ENCODE measurements at places on chromosomes 16 and 17.

DNA sequence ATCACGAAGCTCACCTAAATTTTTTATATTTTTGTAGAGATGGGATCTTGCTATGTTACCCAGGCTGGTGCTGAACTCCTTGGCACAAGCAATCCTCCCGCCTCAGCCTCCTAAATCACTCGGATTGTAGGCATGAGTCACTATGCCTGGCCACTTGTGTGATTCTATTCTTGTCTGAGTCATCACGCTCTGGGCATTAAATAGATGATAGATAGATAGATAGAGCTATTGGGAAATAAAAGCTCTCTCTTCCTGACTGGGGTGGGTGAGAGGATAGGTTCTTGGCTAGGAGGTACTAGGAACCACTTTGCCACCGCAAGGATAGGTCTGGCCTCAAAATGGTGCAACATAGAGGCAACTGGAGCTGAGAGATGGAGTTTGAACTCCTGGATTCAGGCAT, 21.4 kb upstream of the CACNG3 start:
- no peak for DNase-seq

DNA sequence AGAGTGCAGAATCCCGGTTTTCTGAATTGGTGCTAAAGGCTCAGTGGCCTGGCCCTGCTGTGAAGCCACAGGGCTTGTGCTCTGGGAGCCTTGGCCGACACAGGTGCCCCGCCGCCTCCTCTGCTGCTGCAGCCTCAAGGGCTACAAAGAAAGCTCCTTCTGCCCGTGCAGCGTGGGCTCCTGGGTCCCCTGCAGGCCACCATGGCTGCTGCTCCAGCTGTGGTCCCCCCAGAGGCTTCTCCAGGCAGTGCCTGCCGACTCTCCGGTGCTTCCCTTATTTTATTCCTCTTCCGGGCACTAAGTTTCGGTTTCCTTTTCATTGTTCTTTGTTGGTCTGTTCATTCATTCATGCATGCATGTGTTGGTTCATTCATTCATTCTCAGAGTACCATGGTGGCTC, 53.1 kb downstream of the CMIP start:
- no peak for DNase-seq

- DNase-seq = no peak
These were observed 245.7 kb downstream of the FOXL1 start for GRCh38 chr16:86823888-86824671.

DNA sequence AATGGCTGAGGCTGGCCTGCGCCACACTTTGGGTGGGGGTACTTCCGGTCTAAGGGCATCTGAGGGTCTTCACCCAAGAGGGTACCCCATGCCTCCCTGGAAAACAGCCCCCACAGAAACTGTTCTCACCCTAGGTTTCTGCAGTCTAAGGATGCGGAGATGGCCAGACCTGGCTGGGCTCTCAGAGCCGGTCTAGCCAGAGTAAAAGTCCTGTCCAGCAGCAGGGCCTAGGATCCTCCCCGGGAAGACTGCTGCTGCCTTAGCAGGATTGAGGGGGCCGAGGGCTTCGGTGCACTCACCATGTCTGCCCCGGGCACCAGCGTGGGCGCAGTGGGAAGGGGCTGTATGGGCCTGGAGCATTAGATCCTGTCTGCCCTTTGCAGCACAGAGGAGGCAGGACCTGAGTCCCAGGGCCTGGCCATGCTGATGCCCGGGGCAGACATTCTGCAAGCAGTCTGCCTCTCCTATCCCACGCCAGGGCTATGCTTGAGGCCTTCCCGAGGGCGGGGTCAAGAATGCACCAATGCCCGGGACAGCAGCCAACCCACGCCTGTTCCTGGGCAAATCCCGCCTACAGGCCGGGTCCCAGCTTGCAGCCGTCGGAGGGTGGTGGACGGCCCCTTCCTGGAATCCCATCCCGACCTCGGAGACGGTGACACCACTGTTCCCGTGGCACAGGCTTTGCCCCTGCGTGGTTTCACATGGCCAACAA, 54.7 kb downstream of the CBFA2T3 start:
- peak; percentile 35 for DNase-seq

- DNase-seq = no peak
These were observed 2.1 kb downstream of the KCNH4 start for GRCh38 chr17:42178817-42179216.

DNA sequence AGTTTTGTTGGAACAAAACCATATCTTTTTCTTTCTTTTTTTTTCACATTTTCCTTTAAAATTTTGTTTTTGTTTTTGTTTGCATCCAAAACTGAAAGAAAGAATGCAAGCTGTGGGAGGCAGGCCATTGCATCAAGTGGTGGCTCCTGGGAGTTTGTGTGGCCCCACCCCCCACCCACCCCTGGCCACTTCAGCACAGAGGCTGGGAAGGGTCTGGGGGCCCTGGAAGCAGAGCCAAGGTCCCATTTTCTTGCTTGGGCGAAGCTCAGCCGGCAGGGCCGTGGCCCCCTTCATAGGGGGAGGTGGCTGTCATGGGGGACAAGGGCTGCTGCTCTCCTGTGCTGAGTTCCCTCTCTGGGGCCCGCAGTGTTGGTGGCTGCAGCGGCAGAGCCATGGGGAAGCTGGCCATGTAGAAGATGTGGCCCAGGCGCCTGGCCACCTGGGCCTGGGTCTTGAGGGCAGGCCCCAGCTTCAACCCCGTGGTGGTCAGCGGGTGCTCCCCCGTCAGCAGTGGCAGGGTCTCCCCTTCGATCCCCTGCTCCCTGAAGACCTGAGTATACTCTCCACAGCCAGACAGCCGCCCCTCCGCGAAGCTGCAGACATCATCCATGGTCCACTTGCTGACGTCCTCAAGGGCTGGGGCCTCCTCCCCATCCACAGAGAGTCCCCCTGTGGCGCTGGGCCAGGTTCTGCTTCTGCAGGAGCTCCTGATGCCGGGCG, 19.8 kb downstream of the PAFAH1B1 start:
- DNase-seq = no peak

- DNase-seq = no peak
These were observed 2.1 kb downstream of the METTL22 start for GRCh38 chr16:8623634-8624033.

DNA sequence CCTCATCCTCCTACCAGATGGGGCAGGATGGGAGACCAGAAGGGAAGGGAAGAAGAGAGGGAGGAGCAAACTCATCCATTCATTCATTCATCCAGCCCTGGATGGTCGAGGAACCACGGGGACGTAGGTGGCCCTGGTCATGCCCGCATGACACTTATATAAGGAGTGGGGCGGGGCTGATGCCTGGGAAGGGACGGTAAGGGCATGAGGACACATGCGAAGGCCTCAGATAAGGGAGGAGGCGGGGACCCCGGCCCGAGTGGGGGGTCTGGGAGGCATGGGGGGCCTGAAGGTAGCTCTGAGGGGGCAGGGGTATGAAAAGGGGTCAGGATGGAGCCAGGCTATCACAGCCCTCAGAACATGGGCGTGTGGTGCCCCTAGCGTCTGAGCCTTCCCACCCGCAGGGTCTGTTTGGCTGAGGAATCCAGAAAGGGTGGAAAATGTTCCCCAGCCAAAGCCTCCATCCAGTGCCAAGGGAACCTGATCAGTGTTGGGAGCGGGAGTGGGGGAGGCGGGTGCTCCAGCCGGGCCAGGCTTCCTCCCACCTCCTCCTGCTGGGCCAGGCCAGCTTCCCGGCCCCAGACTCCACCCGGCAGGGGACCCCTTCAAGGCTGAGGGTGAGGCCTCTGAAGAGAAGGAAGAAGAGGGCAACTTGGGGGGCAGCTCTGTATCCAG, 17.6 kb upstream of the CD79B start:
- no peak for DNase-seq

GRCh38 chr16:66824006-66824405, 6.8 kb downstream of the NAE1 start:
- no peak for DNase-seq

- DNase-seq = no peak
These were observed 162.0 kb downstream of the CCDC182 start for GRCh38 chr17:57582881-57583756.

GRCh38 chr16:79519448-79519847, 81.1 kb downstream of the MAF start:
- no peak for DNase-seq

- no peak for DNase-seq
These were observed 31.1 kb downstream of the ARHGAP17 start for GRCh38 chr16:24984101-24984500.

GRCh38 chr17:11682646-11683045, 84.4 kb downstream of the DNAH9 start:
- DNase-seq = no peak

DNA sequence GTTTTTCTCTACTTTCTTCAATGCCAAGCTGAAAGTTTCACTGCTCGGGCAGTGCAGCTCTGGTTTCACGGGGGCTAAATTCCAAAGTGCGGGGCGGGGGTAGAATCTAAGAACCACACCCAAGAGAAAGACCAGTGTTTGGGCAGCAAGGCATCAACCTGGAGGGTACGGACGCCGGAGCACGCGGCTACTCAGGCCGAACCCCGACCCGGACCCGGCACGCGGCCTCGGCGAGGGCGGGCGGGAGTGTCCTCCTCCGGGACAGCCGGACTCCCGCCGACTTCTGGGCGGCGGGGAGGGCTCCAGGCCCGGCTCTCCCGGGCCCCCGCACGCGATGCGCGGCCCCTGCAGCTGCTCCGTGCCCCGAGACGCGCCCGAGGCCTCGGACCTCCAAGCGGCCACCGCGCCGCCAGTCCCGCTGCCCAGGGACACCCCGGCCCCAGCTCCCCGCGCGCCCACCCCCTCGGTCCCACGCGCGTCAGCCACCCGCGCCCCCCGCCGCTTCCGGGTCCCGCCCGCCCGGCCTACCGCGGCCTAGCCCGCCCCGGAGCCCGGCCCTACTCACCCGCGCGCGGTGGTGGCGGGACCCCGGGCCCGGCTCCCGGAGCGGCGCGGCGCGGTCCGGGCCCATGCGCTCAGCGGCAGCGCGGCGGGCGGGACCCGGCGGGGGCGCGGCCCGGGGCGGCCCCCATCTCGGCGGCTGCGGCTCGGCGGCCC, 561 bp downstream of the AXIN1 start:
- DNase-seq = no peak

DNA sequence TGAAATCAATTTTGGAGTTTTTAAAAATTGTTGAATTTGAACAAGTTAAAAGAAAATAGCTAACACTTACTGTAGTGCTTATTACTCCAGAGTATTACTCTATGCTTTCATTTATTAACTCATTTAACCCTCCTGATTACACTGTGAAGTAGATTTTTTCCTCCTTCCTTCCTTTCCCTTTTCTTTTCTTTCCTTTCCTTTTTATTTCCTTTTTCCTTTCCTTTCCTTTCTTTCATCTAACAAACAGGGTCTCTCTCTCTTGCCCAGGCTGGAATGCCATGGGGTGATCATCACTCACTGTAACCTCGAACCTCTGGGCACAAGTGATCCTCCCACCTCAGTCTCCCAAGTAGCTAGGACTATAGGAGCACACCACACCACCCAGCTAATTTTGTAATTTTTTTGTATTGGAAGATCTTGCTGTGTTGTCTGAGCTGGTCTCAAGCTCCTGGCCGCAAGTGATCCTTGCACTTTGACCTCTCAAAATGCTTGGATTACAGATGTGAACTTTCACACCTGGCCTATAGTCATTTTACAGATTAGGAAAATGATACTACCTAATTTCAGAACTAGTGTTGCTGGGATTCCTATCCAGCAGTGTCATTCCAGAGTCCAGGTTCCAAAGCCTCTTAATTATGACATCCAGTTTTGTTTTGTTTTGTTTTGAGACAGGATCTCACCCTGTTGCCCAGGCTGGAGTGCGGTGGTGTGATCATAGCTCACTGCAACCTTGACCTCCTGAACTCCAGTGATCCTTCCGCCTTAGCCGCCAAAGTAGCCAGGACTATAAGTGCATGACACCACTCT, 59.9 kb downstream of the TAOK1 start:
- no peak for DNase-seq

DNA sequence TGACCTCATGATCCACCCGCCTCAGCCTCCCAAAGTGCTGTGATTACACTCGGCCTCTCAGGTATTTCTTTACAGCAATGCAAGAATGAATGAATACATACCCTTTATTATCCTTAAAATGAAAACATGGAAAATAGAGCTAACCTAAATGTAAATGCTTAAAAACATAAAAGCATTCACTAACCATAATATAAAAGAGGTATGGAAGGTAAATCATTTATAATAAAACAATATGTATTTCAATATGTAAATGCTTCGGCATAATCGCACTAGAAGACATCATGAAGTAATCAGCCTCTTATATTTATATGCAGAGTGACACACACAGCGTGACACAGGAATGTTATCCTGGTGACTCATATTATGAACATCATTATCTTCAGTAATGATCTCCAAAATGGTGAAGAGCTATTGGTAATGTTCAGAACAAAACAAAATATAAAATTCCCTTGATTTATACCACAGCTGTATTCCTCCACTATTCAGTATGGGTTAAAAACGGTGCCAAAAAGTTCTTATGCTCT, 53.9 kb downstream of the AIPL1 start:
- DNase-seq = no peak

- DNase-seq = no peak
These were observed 88.1 kb downstream of the AXIN2 start for GRCh38 chr17:65473363-65473762.

DNA sequence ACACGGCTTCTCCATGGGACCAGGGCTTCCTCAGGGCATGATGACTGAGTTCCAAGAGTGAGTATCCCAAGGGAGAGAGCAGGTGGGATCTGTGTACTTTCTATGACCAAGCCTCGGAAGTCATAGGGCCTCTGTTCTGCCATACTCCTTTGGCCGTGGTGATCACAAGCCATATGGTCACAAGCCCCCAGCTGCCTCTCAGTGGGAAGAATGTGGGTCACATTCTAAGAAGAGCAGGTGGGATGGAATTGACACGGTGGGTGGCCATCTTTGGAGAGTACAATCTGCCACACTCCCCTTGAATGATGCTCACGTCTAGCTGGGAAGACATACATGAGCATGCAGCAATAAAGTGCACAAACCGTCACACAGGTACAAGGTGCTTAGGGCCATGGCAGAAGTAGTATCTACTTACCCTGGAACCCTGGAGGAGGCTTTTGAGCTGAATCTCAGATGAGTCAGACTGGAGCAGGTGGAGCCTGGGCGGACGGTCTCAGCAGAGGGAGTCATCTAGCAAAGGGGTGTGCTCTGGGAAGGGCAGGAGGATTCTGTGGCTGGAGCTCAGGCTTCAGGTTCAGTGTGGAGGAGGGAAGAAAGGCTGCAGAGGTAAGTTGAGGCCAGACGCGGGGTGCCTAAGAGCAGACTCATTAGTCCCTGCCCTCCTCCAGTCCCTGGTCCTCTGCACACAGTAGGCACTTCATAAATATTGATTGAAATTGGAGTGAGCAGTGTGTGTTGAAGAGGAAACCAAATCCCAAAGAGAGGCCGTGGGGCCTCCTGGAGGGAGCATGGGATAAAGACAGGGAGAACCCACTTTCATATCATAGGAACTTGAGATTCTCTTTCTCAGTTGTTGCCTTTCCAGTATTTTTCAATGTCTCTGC, 26.6 kb downstream of the GOSR2 start:
- no peak for DNase-seq

- no peak for DNase-seq
These were observed 28.1 kb downstream of the SCNN1B start for GRCh38 chr16:23330161-23330560.

GRCh38 chr17:78539781-78540180, 37.4 kb downstream of the DNAH17 start:
- DNase-seq = no peak

DNA sequence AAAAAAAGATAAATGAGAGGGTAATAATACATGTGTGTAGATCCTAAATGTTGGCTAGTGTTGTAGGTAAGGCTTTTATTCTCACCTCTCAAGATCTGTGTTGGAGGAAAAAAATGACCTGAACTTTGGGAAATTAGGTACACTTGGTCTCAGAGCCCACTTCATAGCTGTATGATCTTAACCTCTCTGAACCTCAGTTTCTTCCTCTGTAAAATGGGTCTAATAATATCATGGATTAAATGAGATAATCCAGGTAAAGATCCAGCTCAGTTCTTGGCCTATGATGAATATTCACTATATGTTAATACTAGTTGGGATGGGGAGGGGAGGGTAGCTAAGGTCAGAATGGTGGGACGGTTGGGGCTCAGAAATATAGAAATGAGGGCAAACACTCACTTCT, 24.3 kb upstream of the GPRC5B start:
- no peak for DNase-seq

All from GF-D8 (cell line).